Stimulated activated CD4-positive, alpha-beta T cell treated with anti-CD3 and anti-CD28 coated beads, Interleukin-1b, Interleukin-23, amount 100 ng/mL, for 24 hours (primary cell): ENCODE measurements at places on chromosomes 6 and 20.

GRCh38 chr20:32522526-32522775, 62.7 kb downstream of the NOL4L start:
- DNase-seq, result no peak

DNA sequence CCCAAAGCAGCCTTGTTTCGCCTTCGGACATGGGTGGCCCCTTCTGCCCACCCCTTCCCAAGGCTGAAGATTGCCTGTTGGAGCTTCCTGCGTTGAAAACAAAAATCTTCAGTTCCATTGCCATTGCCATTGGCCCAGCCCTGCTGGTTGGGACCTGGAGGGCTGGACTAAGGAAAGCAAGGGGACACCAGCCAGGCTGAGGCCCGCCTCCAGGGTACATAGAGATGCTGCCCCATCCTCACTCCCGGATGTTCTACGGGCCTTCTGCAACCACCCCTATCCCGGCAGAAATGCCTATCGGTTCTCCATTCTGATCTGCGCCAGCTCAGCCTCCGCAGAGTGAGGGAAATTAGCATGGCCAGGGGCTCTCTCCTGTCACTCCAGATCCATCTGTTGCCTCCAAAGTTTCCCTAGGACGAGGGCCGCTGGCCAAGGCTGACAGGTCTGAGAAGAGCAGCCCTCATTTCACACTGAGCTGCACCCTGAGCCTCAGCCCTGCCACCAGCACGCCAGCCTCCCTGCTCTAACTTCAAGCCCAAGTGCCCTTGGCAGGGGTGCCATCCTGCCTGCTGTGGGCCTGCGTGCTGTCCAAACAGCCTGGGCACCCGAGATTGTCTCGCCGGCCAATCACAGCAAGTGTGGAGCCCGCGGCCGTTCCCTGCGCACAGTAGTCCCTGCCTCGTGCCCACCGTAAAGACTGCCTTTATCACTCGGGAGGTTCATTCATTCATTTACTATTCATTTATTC, 13.4 kb upstream of the STX16 start:
- no peak for DNase-seq

- no peak for DNase-seq
Measured at GRCh38 chr20:25281541-25281991, 33.7 kb downstream of the PYGB start.

DNA sequence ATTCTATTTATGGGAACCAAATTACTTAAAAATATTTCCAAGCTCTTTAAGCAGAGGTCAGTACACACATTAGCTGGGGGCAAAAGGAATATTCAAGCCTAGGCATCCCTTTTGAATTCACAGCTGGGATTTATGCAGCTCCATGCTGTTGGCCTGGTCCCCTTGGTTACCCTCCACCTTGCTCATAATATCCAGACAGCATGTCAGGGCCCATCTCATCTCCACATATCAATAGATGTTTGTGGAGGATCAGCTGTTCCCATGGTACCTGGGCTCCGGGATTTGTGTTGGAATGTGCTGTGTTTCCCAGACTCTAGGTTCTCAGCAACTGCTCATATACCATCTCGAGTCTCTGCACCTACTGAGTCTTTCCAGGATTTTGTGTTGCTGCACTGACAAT, 534.8 kb downstream of the BMP2 start:
- no peak for DNase-seq

GRCh38 chr20:62739067-62739466, 30.4 kb downstream of the NTSR1 start:
- DNase-seq, result no peak

DNA sequence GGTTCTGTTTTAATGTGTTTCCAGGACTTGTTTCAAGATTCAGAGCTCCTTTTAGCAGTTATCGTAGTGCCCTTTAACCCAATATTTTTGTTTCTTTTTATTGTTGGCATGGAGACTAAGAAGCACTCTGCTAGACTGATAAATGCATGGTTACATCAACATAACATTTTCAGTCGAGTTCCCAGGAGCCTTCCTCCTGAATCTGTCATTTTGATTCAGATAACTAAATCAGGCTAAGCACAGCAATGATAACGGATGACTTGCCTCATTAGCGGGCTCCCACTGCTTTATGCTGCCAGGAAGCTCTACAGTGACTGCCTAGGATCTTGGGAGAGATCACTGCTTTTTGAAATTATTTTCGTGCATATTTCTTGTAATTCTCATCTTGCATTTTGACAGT, 772.8 kb upstream of the GJE1 start:
- DNase-seq, result no peak

GRCh38 chr6:90110971-90111370, 185.7 kb downstream of the BACH2 start:
- no peak for DNase-seq

- DNase-seq, result no peak
Measured at GRCh38 chr6:151136141-151136755, 103.5 kb upstream of the AKAP12 start.

GRCh38 chr20:63356931-63357879, 3.9 kb downstream of the CHRNA4 start:
- no peak for DNase-seq

GRCh38 chr20:47453167-47453782, 48.4 kb upstream of the NCOA3 start:
- peak; percentile 13 for DNase-seq

DNA sequence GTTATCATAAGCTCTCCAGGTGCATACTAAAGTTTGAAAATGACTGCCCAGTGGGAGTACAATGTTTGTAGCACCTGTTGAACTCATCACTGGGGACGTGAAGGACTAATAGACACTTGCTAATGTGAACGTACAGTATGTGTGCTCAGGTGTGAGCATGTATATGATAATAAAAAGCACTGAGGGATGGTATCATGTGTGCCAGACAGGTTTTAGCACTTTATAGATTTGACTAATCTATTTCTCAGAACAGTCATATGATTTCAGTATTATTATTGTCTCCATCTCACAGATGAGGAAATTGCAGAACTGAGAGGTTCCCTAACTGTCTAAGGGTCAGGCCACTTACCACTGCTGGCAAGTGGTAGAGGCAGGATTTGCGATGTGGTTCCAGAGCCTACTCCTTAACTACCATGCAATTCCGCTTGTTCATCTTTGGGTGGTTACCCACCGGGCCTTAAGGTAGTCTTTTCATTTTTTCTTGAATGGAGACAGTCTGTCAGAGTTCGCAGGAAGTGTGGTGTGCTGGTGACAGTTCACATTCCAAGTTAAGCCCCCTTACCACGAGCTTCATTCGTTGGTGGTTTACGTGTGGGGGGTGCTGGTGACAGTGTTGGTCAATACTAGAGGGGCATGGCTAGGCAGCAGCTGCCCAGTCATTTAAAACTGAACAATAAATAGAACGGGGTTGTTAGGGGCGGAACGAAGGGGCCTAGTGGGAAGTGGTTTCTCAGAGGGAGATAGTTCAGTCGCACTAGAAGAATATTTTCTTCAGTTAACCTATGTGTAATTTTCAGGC, 46.8 kb downstream of the RREB1 start:
- DNase-seq, result no peak
